T-helper 1 cell treated with Interleukin-12 subunit alpha and Interleukin-12 subunit beta and Interleukin-4 antibody, amounts not matched to agents 30 ng/mL and 1 ng/mL, for 36 hours (primary cell): ENCODE measurements at places on chromosomes 13 and 19. TPM values are rescaled to one million over a fixed set of nuclear protein-coding genes. Genes with fewer than 3 reads are reported as not detected.

Gene DCLK1
- not detected in 2 replicates for total RNA-seq

Gene ZNF431
- total RNA-seq, result 17.3 and 23.1 TPM in 2 replicates

Gene CNN1
- not detected in 2 replicates for total RNA-seq

Gene LHB
- not detected in 2 replicates for total RNA-seq

Gene ADAT3
- total RNA-seq, result 10.5 and 12.2 TPM in 2 replicates

Gene WASF3
- total RNA-seq, result 0.07 TPM in 1 of 2 replicates, not detected in the other

Gene ETV2
- 0.59 TPM in 1 of 2 replicates, not detected in the other for total RNA-seq

Gene PRR36
- total RNA-seq, result 0.22 and 0.34 TPM in 2 replicates

Gene PNMA8B
- not detected in 2 replicates for total RNA-seq

Gene METTL21C
- total RNA-seq, result not detected in 2 replicates

Gene C19orf18
- 0.32 TPM in 1 of 2 replicates, not detected in the other for total RNA-seq

Gene SYDE1
- 0.51 and 0.63 TPM in 2 replicates for total RNA-seq

Gene KIR3DL1
- 0.17 TPM in 1 of 2 replicates, not detected in the other for total RNA-seq

Gene ERFL
- 1.9 and 2.1 TPM in 2 replicates for total RNA-seq

Gene RUBCNL
- 2.3 and 3.1 TPM in 2 replicates for total RNA-seq

Gene ERICH4
- not detected in 2 replicates for total RNA-seq

Gene TPTE2
- total RNA-seq, result 0.12 TPM in 1 of 2 replicates, not detected in the other

Gene CEACAM8
- not detected in 2 replicates for total RNA-seq

Gene ZNF726
- 8.9 and 10.1 TPM in 2 replicates for total RNA-seq

Gene MAMSTR
- 1.4 and 1.6 TPM in 2 replicates for total RNA-seq

Gene ASF1B
- 71.8 and 78.9 TPM in 2 replicates for total RNA-seq

Gene HNRNPM
- 280 and 289 TPM in 2 replicates for total RNA-seq

Gene RNF225
- 0.29 TPM in 1 of 2 replicates, not detected in the other for total RNA-seq

Gene MAST1
- 0.49 and 1.1 TPM in 2 replicates for total RNA-seq
